ENCODE measurements at places on chromosomes 4 and X.
A peak's percentile ranks its signal among the peaks of the same experiment; 100 is the strongest.

GRCh38 chrX:16067886-16068515 is 55.4 kb upstream of the GRPR start:
- no peak for DNase-seq

- DNase-seq = no peak
Measured at GRCh38 chr4:112766422-112766821, 129.5 kb downstream of the LARP7 start.

GRCh38 chrX:18598413-18598812 is 73.5 kb downstream of the RS1 start:
- DNase-seq = no peak

DNA sequence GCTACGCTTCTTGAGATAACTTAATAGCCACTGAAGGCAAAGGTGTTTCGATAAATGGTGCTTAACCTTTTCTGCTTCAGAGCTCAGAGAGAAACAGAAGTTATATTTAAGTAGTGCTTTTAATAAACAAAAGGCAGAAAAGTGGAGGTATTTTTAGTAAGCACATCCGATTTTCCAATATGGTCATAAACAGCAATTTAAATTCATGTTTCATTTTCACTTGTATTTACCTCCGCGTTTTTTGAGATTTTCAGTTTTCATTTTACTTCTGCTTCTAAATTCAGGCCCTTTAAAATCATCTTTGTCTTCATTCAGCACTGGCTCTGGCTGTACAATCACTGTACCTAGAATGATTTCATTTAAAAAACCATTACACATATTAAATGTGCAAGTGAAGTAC is 92.4 kb downstream of the ATRX start:
- no peak for DNase-seq

GRCh38 chrX:139758809-139759208 is 50.8 kb upstream of the MCF2 start:
- DNase-seq = no peak

- no peak for DNase-seq
Measured at GRCh38 chr4:111263836-111264235, 641.0 kb upstream of the PITX2 start.

DNA sequence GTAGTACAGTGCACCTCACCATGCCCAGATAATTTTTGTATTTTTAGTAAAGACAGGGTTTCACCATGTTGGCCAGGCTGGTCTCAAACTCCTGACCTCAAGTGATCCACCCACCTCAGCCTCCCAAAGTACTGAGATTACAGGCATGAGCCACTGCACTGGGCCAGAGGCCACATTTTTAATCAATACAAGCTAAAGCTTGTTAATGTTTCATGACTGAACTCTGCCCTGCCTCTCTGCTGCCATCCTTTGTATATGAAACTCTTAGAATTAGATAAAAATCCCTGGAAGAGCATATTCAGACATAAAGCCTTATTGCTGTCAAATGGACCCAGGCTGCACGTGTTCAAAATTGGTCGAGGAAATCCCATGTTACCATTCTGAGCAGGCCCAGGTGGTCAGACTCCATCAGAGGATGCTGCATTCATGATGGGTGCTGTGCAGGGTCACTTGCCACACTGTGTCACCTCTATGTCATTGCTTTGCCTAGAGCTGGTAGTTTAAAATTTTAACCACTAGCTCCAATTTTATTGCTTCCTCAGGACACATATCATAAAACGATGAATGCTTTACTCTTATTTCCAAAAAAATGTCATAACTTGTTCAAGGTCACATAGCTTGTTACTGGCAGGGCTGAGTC is 45.2 kb downstream of the LNX1 start:
- no peak for DNase-seq

DNA sequence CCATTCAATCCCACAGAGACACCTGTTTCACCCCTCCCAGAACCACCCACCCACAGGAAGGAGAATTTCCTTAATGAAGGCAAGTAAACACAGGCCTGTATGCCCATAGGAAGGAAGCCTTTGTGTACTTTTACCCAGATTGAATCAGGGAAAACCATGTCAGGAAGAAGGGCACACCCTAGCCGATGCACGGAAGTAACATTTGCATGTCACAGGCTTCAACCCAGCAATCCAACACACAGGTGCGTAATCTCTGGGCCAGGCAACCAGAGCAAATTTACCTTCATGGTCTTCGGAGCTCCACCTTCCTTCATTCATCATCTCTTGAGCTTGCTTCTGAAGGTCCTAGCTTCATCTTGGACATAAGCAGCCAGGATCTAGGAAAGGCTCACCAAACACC is 206.3 kb downstream of the SHROOM3 start:
- DNase-seq = no peak

DNA sequence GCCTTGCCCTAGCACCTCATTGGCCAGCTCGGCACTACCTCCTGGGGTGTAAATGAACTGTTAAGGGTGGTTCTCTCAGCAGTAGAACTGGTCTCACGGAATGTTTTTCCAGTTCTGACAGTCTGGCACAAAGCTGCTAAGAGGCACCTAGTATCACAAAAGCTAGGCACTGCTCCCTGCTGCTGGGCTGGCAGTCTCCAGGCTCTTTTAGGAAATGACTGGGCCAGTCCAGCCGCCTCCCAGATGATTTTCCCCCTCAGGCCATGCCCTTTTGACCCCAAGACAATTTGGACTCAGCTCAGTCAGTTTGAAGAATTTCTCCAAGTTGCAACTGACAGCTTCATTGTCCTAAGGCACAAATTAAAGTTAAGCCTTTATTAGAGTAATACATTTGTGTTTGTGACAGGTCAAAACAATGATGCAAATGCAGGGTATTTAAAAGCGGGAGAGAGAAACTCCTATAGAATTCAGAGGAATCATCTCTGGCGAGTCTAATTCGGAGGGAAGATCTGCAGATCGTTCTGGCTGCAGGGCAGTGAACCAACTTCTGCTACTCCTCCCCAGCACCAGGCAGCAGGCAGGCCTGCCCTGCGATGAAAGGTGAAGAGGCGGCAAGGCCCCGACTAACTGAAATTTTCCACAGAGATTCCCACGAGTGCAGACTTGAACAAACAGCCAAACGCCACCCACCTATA is 7.9 kb downstream of the FRMD7 start:
- DNase-seq = no peak

DNA sequence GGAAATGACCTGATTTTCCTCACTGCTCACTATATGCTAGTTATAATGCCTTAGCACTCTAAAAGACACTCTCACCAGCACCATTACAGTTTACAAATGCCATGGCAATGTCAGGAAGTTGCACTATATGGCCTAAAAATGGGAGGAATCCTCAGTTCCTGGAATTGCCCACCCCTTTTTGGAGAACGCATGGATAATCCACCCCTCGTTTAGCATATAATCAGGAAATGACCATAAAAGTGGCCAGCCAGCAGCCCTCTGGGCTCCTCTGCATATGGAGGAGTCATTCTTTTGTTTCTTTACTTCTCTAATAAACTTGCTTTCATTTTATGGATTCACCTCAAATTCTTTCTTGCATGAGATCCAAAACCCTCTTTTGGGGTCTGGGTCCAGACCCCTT is 93.0 kb downstream of the UPRT start:
- DNase-seq = no peak

GRCh38 chr4:99859618-99860017 is 34.6 kb downstream of the LAMTOR3 start:
- no peak for DNase-seq

- peak; percentile 13 for DNase-seq
Measured at GRCh38 chr4:39698424-39699009, 581 bp downstream of the UBE2K start.

- DNase-seq = no peak
Measured at GRCh38 chrX:139691843-139692505, 16.0 kb downstream of the MCF2 start.

GRCh38 chr4:41363384-41363981 is 106.8 kb downstream of the UCHL1 start:
- no peak for DNase-seq

- no peak for DNase-seq
Measured at GRCh38 chr4:8391972-8392371, 48.6 kb downstream of the ACOX3 start.

DNA sequence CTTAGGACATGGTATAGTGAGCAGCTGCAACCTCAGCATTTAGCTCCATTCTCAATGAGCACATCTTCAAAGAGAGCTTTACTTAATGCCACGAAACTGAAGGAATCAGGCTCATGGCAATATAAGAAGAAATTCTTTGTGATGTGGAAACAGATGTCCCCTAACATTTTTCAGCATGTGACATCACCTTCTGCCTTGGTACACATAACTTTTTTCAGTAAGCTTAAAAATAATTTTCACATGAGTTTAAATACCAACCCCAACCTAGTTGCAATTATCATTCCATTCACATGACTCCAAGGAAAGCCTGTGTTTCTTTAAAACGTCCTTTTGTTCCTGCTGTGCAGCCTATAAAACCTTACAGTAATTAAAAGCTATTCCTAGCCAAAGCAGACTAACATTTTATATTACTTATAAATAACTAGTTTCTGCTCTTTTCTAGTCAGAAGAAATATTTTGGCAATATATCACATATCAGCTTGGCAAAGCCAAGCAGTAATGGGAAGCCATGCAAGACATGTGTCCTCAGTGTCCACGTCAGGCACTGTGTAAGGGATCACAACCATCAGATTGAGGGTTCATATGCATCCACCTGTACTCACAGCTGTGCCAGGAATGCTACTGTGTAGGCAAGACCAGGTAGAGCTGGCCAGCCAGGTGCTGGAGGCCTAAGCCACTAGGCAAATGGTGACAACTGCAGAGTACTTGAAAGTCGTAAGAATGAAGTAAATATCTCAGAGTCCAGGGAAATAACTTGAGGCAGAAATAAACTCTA is 466.6 kb downstream of the INPP4B start:
- no peak for DNase-seq

DNA sequence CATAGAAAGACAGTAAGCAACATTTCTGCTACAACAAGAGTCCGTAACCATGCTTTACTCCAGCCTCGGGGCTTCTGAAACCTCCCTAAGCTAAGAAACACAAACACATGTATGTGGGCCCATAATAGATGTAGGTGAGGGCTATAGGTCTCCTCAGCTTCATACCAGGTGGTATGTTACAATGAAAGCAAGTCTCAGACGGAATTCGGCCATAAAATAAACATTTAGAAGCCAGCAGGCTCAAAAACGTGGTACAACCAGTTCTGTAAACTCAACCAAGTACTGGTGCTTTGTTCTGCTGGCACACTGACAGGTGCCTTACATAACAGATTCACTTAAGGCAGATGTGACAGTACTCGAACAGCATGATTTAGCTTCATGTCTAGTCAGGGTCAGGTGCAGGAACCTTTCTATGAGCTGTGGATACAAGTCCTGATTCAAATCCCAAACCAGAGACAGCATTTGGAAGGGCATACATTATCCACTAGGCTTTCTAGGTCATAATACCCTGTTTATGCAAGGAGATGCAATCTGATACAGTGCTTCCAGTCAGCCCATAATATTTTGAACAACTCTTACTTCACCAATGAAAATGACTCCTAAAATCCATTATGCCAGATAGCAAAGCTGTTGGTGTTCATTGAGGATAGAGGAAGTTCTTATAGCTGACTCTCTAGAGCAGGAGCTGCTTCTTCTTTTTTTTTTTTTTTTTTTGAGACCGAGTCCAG is 113.8 kb upstream of the ENPP6 start:
- no peak for DNase-seq

DNA sequence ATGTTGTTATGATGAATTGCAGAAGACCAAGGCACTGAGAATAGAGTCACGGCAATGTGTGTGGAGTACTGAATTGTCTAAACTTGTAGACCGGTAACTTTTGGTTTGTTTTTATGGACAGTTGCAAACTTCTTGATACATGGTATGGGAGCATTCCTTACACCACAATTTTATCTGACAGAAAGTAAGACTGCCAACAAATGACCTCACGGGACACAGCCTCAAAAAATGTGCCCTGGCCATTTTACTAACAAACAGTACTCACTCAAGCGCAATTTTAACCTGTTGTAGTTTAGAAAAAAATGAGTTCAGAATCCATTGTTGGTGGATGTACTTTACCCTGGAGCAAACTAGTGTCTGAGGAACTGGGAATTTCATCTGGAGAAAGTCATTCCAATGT is 321.2 kb downstream of the CAMK2D start:
- no peak for DNase-seq

GRCh38 chr4:85708468-85708867 is 233.5 kb downstream of the ARHGAP24 start:
- DNase-seq = no peak

DNA sequence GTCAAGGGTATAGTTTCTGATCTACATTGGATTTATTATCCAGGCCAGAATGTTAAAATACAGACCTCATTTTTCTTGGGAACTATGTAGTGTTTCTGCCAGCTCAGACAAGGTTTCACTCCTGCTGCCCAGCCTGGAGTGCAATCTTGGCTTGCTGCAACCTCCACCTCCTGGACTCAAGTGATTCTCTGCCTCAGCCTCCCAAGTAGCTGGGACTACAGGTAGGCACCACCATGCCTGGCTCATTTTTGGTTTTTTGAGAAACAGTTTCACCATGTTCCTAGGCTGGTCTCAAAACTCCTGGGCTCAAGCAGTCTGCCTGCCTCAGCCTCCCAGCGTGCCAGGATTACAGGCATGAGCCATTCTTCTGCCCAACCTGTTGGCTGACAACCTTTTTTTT is 5.7 kb downstream of the RPL34 start:
- no peak for DNase-seq

DNA sequence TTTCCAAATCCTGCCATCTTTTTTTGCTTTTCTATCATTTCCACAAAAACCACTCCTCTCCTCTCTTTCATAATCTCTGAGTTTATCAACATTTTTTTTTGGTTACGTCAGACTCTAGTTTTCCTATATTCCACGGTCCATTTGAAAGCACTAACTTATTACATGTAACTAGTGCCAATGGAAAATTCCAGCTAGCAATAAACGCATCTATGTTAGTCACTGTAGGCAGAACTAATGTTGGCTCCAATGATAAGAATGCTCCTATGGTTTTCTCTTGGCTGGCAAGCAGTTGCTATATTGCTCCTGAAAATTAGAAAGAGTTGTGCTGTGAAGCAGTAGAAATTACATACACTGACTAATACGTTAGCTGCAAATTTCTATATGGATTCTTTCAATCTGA is 634.6 kb upstream of the FTHL17 start:
- DNase-seq = no peak

DNA sequence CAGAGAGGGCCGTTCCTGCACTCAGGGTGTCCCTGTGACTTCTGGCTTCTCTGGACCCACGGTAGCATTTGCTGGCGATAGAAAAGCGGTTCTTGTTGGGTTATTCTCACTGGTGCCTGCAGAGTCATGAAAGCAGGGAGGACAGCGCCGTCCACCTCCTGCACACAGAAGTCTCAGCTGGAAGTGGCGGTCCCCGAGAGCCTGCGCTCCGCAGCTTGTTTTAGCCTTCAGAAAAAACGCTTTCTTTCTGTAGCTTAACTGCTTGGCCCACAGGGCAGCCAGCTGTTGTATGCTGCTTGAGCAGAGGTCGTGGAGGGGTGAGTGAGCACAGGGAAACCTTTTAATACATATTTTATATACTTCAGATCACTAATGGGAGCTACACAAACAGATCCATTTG is 400.7 kb upstream of the FAT1 start:
- no peak for DNase-seq

GRCh38 chr4:87118421-87118820 is 102.0 kb downstream of the KLHL8 start:
- no peak for DNase-seq

GRCh38 chrX:40169193-40170101 is 71.7 kb upstream of the BCOR start:
- DNase-seq = peak; percentile 68
